ENCODE measurements at places on chromosomes 3 and 15.

DNA sequence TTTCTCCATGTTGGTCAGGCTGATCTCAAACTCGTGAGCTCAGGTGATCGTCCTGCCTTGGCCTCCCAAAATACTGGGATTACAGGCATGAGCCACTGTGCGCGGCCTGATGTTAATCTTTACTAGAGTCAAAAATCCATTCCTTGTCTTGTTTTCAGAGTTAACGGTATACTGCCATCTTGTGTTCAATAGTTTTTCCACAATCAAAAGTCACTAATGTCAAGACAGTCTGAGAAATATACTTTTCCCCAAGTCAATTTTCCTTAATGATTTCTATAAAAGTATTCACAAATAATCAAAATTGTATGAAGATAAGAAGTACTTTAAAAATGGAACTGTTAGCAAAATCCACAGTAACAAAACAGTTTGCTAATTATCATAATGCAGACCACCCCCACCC is 8.5 kb downstream of the CRBN start:
- DNase-seq, result no peak

GRCh38 chr3:150345021-150345538 is 63.0 kb upstream of the TSC22D2 start:
- no peak for DNase-seq

- DNase-seq, result no peak
These were observed 4.5 kb upstream of the PARP15 start for GRCh38 chr3:122572940-122573412.

- peak; percentile 59 for DNase-seq
These were observed 59.3 kb downstream of the CYP11A1 start for GRCh38 chr15:74307827-74308811.

GRCh38 chr3:52052831-52053306 is 3.5 kb downstream of the DUSP7 start:
- DNase-seq, result no peak

- no peak for DNase-seq
These were observed 179.4 kb downstream of the GBE1 start for GRCh38 chr3:81581966-81582599.

GRCh38 chr15:70328679-70329115 is 231.0 kb upstream of the TLE3 start:
- DNase-seq, result no peak

All from NCI-H774 (cell line).